ENCODE measurements at places on chromosomes 3 and 15.

- DNase-seq, result no peak
These were observed 386.5 kb upstream of the PROK2 start for GRCh38 chr3:72171463-72171881.

DNA sequence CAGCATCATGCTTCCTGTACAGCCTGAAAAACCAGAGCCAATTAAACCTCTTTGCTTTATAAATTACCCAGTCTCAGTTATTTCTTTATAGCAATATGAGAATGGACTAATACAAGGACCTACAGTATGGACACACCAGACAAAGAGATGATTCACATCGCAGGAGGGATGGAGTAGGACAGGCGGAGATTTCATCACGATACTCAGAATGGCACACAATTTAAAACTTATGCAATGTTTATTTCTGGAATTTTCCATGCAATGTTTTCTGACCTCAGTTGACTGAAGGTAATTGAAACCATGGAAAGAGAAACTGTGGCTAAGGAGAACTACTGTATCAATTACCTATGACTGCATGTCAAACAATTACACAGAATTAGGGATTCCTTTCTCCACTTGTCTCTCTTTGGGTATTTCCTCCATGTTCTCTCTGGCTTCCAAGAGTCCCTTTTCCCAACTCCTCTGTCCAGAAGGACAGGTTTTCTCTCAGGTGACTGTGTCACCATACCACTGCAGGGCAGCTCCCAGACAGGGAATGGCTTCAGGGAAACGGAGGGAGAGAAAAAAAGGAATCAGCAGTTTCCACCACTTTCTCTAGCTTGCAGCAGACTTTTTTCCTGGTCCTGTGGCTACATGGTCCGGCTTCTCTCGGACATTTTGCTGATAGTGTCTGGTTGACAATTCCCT, 3.0 kb upstream of the ANO10 start:
- no peak for DNase-seq

DNA sequence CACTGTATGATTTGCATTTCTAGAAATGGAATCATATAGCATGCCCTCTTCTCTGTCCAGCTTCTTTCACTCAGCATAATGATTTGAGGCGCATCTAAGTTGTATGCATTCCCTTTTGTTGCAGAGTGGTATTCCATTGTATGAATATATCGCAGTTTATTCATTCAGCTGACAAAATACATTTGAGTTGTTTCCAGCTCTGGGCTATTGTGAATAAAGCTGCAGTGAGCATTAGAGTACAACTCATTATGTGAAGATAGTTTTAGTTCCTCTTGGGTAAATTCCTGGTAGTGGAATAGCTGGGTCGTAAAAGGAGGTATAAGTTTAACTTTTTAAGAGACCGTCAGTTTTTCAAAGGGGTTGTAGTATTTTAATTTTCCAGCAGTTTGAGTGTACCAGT, 38.5 kb upstream of the POLR2M start:
- DNase-seq, result no peak

GRCh38 chr3:70832834-70833205, 520.4 kb upstream of the MDFIC2 start:
- no peak for DNase-seq

DNA sequence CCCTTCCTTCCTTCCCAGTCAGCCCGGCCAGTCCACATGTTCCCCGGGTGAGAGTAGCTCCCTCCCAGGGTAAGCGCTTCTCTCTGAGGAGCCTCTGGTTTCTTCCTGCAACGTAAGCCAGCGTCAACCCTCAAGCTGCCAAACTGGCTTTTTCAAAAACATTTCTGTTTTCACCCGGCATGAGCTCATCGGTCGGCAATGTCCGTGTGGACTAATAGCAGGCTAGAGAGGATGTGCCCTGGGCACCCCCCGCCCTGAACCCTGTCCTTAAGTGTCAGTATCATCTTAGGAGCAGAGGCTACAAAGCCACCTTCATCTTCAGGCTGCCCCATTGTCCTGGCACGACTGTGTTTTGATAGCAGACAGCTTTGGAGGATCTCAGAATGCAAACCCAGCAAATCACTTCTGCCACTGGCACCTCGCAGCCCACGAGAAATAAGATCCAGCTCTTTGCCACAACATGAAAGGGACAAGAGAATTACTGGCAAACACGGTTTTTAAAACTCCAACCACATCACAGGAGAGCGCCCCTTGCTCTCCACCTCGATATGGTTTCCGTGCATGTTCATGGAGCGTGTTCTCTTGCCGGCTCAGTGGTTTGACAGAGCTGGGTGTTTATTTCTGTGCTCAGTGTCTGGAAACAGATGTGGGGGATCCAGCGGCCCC, 9.9 kb downstream of the ALDH1A3 start:
- DNase-seq, result no peak

Measured in CD4-positive, alpha-beta T cell treated with Interleukin-1 beta for 1 hour (primary cell).